Neural progenitor cell (in vitro differentiated cells): ENCODE measurements at places on chromosomes 2 and 18. TPM values are rescaled to one million over a fixed set of nuclear protein-coding genes. Genes with fewer than 3 reads are reported as not detected.

- DNase-seq, result no peak
Observed at GRCh38 chr2:224156436-224156835, 117.3 kb upstream of the SERPINE2 start.

DNA sequence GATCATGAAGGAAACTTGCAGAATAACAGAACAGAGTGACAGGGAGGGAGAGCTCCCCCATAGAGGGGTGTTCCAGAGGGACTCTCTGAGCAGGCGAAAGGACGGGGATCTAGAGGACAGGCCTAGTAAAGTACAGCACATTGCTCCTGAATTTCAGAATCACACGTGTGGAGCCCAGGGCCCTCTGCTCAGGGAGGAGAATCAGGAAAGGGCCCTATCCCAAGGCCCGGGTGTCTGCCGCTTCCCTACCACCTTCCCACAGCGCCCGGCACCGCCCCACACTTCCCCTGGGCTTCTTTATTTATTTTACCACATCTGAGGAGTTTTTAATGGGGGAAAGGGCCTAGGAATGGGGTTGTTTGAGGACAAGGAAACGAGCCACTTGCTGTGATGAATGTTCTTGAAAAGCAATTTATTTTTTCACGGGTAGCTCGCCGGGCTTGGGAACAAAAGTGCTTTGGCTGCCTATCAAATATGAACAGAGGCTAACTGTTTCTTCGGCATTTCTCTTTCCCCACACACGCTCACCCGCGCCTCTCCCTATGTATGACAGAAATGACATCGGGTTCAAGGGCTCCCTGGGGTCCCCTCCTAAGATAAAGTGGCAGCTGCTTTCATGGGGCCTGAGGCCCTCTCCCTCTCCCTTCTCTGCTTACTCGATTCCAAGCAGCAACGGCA lies 79.3 kb upstream of the GLI2 start:
- DNase-seq, result no peak

DNA sequence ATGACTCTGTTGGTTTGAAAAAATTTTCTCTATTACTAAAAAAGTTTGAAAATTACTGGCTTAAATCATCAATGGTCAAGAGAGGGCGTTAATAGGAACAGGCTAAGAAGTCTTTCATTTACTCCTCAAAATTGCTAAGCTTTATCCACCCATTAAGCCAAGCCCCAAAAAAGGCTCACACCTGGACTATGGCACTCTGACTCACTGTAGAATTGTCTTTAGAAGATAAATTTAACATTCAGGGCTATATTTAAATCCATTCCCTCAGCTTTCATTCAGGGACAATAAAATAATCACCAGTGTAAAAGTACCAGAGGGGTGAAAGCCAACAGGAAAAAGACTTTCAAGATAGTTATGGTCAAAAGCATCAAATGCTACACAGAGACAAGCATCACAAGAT lies 80.0 kb downstream of the SESTD1 start:
- no peak for DNase-seq

GRCh38 chr2:226137201-226137811 lies 662.3 kb downstream of the IRS1 start:
- DNase-seq, result no peak

The OSBPL1A gene
- 54.2 and 75.0 TPM in 2 replicates for total RNA-seq

- DNase-seq, result no peak
Observed at GRCh38 chr18:76317136-76317535, 177.9 kb downstream of the ZNF516 start.

The TRABD2A gene
- total RNA-seq, result 1.7 and 2.0 TPM in 2 replicates

The WBP1 gene
- 38.2 and 132 TPM in 2 replicates for total RNA-seq
